ENCODE measurements at places on chromosomes 1 and 21. TPM values are rescaled to one million over a fixed set of nuclear protein-coding genes. Genes with fewer than 3 reads are reported as not detected.

LCE1A gene
- not detected for total RNA-seq

PAPPA2 gene
- 0.35 TPM for total RNA-seq

GPR61 gene
- not detected for total RNA-seq

GPR25 gene
- total RNA-seq, result not detected

CHODL gene
- total RNA-seq, result not detected

DPT gene
- not detected for total RNA-seq

CD1C gene
- not detected for total RNA-seq

CTH gene
- total RNA-seq, result 7.6 TPM

SLC44A5 gene
- not detected for total RNA-seq

Measured in myometrial cell (primary cell).